ENCODE measurements at places on chromosomes 3 and 15. TPM values are rescaled to one million over a fixed set of nuclear protein-coding genes. Genes with fewer than 3 reads are reported as not detected.

DNA sequence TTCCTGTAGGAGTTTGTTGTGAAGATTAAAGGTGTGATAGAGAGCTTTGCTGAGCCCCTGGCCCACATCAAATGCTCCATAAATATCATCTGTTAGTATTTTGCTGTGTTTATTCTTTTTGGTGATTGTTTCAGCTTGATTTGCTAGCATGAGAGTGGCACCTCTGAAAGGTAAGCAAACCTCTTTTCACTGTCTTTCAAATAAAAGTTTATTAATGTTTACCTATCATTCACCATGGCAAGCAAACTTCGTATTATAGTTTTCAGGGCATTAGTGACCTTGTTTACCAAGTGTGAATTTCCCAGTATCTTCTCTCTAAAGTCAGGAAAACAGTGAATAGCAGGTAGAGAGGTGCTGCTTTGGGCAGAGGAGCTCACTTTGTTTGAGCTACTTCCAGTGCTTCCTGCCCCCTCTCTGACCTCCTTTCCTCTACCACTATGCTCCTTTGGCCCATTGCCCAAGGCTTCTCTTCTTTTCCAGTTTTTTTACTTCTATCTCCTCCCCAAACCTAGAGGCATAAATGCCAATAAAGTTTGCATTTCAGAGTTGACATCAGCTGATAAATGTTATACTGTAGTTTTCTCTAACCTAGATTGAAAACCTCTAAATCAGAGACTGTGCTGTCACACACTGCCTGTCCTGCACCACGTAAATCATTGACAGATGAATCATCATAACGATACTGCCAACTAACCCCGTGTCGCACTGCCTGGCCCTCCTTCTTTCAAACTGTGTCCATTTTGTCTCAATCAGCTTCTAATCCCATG is 569.0 kb downstream of the TUSC7 start:
- DNase-seq, result no peak
- no peak overlapping the region for H3K4me3 ChIP-seq
- H3K4me1 ChIP-seq, result no peaks in the 10 kb centered on the region
- no peaks in the 10 kb centered on the region for H3K36me3 ChIP-seq
- H3K27ac ChIP-seq, result no peak overlapping the region
- no peaks in the 10 kb centered on the region for H3K27me3 ChIP-seq

DNA sequence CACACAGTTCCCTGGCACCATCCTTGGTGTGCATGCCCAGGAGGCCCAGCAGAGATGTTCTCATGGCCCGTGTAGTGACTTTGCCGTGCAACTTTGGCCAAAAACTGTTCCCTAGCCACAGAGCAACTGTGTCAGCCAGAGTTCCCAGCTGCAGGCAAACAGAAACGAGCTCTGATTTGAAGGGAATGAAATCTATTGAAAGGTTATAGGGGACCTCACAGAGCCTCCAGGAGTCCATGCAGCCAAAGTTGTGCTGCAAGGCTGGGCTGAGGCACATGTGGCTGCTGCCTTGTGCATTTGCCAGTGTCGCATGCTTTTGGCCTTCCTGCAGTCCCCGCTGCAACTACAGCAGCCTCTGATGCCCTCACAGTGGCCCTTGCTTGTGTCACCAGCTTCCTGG is 70.5 kb downstream of the PLXNA1 start:
- H3K36me3 ChIP-seq, result no peaks in the 10 kb centered on the region
- no peaks in the 10 kb centered on the region for H3K27me3 ChIP-seq
- no peak overlapping the region for H3K27ac ChIP-seq
- no peak overlapping the region for H3K4me3 ChIP-seq
- DNase-seq, result no peak
- peaks cover 19% of the 10 kb centered on the region for H3K4me1 ChIP-seq

DNA sequence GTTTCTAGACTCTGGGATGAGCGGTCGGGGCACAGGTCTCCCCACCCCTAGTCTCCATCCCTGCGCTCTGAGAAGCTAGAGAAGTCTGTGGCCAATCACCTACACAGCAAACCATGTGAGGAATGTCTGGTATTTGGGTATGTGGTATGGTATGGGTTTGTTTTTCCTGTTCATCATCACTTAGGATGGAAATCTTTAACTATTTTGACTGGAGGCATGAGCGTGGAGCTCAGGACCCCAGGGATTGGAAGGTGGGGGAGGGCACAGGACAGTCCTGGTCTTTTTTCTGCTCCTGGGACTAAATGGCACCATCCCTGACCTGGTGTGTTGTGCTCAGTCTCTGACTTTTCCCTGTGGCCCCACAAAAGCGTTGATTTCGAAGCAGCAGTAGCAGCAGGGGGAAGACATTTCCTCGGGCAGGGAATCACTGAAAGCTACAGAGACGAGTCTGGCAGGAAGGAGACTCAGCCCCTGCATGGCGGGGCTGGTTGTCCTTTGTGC is 191.7 kb upstream of the TPM1 start:
- no peak overlapping the region for H3K4me3 ChIP-seq
- no peak for DNase-seq
- no peaks in the 10 kb centered on the region for H3K36me3 ChIP-seq

DNA sequence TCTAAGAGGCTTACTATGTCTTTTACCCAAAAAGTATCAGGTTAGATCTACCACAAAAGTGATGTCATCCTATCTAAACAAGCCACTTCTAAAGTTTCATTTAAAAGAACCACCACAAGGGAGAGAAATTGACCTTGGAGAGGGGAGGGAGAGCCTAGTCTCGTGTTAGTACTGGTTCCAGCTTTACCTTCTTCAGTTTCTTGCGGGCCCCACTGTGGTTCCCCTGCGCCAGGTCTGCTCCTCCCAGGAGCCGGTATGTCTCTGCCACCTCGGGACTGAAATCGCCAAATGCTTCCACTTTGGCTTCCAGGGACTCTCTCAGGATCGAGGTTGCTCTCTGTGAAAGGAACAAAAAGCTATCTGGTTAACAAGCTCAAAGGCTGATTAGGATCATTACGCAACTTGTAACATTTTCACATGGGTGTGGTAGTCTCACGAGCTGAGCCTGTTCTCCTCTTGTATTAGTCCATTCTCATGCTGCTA is 51.1 kb downstream of the SYNM start:
- H3K27me3 ChIP-seq, result no peaks in the 10 kb centered on the region
- no peak overlapping the region for H3K4me3 ChIP-seq
- no peaks in the 10 kb centered on the region for H3K36me3 ChIP-seq
- H3K27ac ChIP-seq, result no peak overlapping the region

GRCh38 chr3:23071758-23072157 is 131.4 kb upstream of the UBE2E2 start:
- no peaks in the 10 kb centered on the region for H3K27me3 ChIP-seq
- no peak for DNase-seq
- H3K36me3 ChIP-seq, result no peaks in the 10 kb centered on the region

GRCh38 chr3:71218508-71218907 is 365.0 kb downstream of the FOXP1 start:
- DNase-seq, result no peak
- H3K4me1 ChIP-seq, result no peaks in the 10 kb centered on the region
- H3K36me3 ChIP-seq, result no peaks in the 10 kb centered on the region
- no peaks in the 10 kb centered on the region for H3K27me3 ChIP-seq

The TEX55 gene
- not detected for total RNA-seq

The SCAP gene
- total RNA-seq, result 78.0 TPM

The TIGIT gene
- total RNA-seq, result 0.33 TPM

The RTP3 gene
- not detected for total RNA-seq

The WDR73 gene
- total RNA-seq, result 30.8 TPM

The GP9 gene
- total RNA-seq, result not detected
